Stimulated activated CD8-positive, alpha-beta memory T cell treated with anti-CD3 and anti-CD28 coated beads, Interleukin-2, amount 100 ng/mL, for 1 hour (primary cell): ENCODE measurements at places on chromosomes 3 and 15.

DNA sequence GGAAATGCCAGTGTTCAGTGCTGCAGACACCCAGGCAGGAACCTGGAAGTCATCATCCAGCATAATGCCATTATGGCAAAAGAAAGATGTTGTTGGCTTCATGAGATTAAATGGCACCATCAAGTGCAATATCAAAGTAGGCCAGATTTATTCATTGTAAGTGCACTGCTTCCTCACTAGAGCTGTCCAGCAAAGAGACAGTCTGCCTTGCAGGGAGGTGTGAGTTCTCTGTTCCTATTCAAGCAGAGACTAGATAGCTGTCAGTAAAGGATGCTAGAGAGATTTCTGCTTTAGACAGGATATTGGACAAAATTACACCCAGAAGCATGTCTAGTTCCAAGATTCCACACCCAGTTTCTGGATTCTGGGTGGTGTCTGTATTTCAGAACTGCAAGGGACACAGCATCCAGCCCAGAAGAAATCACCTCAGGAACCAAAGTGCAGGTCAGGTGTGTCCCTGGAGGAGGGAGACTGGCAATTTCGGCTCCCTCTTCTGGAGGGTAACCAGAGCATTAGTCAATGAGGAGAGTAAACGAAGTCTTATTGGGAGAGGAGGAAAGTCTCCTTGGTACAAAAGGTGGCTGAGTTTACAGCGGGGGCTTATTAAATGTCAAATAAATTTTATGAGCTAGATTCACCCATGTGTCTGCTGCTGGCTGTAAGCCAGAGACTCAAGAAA, 377.3 kb downstream of the EPHB1 start:
- no peak for DNase-seq

DNA sequence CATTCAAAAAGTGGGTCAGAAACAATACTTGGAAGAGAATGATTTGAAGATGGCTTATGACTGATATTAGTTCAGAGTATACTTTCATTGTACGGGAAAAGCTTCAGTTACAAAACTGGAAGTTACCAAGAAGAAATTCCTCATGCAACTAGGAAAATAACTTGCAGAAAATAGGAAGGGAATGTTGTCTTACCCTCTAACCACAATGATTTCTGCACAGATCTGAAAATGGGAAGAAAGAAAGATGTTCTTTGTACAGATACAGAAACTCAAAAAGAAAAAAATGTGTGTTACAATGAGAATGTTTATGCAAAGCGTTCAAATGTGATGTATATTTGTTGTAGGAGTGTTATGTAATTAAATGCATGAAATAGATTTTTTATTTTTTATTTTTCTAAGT, 3.7 kb downstream of the ZNF280D start:
- no peak for DNase-seq

DNA sequence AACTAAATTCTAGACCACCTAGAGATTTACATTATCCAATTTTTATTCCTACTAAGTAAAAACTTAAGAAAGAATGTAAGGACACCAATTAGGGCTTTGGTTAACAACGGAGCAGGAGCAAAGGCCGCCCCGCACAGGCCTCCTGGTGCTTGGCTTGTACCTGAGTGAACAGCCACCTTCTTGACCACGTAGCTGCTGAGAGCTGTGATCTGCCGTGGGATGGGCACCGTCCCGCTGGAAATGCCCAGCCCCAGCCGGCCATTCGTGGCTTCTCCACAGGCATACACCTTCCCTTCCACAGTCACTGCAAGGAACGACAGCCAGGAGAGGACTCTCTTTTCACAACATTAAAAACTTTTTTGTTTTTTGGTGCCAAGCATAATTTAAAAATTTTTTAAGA, 79.6 kb upstream of the OCA2 start:
- no peak for DNase-seq

DNA sequence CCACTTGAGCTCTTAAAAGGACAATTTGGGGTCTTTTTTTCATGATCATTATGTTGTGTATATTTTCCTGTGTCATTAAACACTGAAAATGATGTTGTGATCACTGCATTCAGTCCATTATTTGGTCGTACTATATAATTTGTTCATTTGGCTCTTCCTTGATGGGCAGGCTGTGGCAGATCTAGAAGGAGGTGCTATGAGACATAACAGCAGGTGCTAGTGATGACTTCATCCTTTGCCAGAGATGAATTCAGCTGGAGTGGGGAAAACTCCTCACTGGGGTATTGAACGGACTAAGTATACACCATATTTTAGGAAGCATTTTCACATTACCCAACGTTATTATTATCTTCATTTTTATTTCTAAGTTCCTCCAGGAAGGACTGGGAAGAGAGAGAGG, 12.0 kb downstream of the CMTM7 start:
- DNase-seq = no peak

DNA sequence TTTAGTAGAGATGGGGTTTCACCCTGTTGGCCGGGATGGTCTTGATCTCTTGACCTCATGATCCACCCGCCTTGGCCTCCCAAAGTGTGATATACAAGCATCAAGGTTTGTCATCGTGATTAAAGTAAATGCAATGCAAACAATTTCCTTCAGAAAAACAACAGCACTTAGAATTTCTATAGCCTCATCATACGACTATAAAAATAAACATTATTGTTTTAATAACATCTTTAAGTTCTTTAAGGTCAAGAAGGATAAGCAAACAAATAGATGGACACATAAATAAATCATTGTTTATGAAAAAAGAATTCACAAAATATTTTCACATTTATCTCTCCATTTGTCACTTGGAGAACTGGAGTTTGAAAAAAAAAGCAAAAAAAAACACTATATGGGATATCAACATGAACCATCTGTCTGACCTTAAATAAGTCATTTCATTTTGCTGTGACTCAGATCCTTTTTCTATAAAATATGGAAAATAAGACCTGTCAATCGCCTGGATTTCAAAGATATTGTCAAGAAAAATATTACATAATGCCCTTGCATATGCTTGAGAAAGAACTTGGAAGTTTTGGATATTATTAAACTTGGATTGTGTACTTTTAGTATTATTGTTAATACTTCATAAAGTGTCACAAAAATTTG, 642.0 kb upstream of the KCNMB2 start:
- DNase-seq = no peak

DNA sequence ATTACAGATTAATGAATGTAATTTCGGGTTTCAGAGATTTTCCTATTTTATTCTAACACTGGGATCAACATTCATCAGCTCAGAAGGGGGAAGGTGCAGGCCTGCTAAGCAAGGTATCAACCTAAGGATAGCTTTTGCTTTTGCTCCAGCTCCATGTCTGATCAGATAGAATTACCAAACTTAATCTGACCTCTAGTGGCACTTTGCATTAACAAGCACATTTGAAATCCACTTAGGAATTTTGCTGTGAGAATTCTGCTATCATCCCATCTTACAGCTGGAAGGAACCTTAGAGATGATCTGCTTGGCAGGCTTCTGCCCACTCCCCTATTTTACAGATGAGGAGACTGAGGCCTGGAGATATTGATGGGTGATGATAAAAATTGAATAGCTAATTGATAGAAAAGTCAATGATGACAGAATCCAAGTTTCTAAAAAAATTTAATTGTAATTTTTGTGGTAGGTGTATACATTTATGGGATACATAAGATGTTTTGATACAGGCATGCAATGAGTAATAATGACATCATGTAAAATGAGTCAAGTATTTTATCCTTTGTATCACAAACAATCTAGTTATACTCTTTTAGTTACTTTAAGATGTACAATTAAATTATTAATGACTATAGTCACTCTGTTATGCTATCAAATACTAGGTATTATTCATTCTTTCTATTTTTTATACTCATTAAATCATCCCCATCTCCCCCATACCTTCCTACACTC, 209.2 kb upstream of the ZPLD1 start:
- DNase-seq = no peak

DNA sequence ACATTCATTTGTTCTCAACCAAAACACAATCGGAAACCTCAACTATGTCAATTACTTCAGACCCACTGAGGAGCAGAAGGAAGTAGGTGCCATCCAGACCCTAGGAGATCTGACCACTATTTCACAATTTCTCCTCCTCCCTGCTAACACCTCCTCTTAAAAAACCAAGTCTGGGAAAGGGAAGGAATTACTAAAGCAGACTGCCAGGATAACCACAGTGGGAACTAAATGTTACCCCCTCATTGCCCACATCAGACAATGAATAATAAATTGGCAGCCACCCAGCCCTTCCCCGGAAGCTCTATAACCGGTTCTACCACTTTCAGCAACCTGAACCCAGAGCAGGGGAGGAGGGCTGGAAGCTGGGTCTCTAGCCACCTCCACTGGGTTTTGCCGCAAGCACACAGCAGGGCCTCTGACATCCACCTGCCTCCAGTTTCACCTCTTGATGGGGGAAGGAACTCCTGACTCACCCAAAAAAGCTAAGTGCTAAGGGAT, 17.6 kb downstream of the C15orf62 start:
- DNase-seq = no peak

GRCh38 chr3:37456781-37457180, 282.4 kb upstream of the LRRFIP2 start:
- no peak for DNase-seq

DNA sequence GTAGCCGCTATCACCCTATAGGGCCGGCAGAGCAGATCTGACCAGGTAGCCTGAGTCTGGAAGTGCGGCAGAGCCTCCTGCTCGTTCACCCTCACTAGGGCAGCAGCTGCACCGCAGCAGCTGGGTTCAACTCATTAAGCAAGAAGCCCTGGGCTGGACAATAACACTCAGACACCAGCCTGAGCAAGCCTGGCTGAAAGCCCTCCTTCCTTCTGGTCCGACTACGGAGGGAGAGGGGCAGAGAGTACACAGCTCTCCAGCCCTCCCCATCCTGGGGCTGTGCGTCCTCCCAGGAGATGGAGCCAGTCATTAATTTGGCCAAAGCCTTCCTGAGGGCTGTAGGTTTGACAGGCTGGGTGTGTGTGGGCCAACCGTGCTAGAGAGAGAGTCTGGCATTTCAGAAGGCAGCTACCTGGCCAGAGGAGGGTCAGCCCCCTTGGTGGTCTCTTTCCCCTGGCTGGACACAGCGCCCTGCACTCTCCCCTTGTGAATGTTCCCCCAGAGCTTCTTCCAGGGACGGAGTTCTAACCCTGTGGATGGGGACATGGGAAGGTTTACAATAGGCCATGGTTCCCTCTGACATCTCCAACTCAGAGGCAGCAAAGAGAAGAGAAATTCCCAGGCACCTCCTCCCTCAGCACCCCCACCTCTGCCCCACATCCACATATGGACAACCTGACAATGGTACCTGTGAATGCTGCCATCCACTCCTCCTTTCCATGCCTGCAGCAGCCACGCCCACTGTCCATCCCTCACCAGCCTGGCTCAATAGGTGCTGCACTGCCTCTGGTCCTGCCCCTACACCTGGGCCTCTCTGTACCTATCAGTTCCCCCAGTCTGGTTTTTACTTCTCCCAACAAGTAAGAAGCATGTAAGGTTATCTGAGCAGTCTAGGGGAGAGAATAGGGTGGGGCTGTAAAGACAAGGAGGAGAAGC, 6.5 kb downstream of the CHRNB4 start:
- DNase-seq = no peak

- DNase-seq = no peak
Observed at GRCh38 chr15:80476036-80476435, 71.9 kb downstream of the ARNT2 start.

DNA sequence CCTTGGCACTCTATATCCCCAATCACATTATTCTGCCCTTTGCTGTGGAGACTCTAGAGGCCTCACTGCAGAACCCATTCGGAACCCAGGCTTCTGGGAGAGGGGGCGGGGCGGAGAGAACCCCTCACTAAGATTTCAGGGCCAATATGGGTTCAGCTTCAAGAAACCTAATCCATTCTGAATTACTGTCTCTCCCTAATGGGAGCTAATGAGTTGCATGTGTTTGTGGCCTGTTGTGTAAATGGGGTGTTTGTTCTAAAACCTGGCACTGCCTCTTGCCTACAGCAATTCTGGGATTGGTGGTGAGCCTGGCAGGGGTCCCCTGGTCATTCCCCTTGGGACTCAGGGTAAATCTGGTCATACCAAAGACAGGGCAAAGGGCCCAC, 605 bp upstream of the RASL12 start:
- no peak for DNase-seq

GRCh38 chr15:39270934-39271333, 309.9 kb upstream of the THBS1 start:
- DNase-seq = no peak

DNA sequence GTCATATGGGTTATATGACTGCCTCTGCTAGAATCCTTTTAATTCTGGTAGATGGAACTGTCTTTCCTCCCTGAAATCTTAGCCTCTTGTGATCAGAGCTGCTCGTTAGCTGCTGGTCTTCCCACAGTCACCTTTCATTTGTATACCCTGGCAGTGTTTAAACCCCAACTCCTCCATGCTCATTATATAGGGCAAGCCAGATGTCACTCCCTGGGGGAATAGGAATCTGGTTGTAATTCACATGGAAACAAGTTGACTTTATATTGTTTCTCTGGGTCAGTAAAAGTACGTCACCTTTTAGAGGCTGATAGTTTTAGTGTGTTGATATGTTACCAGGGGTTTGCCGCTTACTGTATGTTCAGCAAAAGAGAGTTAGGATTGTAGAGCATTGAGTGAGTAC, 103.5 kb downstream of the ITPR1 start:
- DNase-seq = no peak

GRCh38 chr15:70151462-70151861, 53.7 kb upstream of the TLE3 start:
- no peak for DNase-seq
